ENCODE measurements at places on chromosomes 7 and 10.

DNA sequence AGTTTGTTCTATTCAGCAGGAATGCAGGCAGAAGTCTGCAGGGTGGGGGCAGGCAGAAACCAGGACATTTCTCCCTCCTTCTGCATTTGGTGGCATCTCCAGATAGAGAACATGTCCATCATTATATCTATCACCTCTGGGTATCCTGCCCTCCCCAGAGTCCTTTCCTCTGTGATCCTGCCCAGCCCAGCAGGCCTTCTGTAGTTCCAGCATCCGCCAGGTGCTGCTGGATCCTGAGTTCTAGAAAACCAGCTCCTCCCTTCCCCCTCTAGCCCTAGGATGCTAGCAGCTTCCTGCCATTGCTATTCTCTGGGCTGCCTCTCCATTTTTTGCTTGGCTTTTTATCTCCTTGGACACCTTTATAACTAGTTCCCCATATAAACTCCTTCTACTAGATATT, 180.3 kb downstream of the KCNMA1 start:
- peak; percentile 1 for DNase-seq

GRCh38 chr10:13795653-13796555, 209.1 kb downstream of the PRPF18 start:
- DNase-seq: no peak

- no peak for DNase-seq
These were observed 1193.0 kb upstream of the CELF2 start for GRCh38 chr10:9824631-9825071.

- DNase-seq: no peak
These were observed 409.4 kb downstream of the REEP3 start for GRCh38 chr10:63930584-63930983.

DNA sequence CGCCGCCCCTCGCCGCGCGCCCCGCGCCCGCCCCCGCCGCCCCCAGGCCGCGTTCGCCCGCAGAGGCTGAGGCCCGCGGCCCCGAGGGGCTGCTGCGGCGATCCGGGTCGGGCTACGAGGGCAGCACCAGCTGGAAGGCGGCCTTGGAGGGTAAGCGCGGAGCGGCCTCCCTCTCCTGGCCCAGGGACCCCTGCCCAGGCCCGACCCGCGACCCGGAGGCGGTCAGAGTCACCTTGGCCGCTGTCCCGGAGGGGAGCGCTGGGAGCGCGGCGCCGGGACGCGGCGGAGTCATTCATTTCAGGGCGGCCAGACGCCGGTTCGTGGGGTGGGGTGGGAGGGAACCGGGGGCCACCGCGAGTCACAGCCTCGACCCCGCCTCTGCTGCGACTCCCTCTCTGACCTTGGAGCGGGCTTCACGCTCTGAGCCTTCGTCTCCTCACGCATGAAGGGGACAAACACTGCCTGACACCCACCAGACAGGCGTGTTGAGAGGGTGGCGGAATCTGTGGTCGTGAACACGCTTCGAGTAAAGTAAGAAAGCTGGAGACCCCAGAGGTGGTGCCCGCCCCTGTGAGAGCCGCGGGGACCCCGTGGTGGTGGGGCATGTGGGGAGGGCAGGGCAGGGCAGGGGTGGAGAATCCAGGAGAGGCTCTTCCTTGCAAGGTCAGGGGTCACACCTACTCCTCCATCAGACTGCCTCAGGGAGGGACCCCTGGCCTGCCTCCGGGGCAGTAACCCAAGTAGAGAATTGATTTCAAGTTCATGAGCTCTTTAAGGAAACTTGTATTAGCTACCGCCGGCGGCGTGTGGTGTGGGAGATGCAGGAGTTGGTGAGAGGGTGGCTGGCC, 707 bp downstream of the CLEC2L start:
- no peak for DNase-seq

- DNase-seq: no peak
These were observed 35.9 kb downstream of the INSIG1 start for GRCh38 chr7:155333346-155334234.

DNA sequence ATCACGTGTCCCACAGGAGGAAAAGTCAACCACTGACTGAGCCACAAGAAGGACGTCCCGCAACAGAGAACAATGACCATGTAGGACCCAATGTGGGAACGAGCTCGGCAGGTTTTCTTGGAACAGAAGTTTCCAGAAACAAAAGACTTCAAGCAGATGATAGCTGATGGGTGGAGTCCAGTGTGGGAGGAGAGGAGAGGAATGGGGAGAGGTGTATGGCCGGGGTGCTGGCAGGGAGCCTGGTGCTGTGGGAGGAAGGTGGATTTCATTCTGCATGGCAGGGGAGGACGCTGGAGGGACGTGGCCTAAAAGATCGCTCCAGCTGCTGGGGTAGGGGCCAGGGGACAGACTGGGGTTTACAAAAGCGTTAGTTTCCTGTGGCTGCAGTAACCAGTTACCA, 48.5 kb upstream of the LMTK2 start:
- no peak for DNase-seq

- DNase-seq: no peak
These were observed 43.1 kb downstream of the BAIAP2L1 start for GRCh38 chr7:98357751-98358161.

DNA sequence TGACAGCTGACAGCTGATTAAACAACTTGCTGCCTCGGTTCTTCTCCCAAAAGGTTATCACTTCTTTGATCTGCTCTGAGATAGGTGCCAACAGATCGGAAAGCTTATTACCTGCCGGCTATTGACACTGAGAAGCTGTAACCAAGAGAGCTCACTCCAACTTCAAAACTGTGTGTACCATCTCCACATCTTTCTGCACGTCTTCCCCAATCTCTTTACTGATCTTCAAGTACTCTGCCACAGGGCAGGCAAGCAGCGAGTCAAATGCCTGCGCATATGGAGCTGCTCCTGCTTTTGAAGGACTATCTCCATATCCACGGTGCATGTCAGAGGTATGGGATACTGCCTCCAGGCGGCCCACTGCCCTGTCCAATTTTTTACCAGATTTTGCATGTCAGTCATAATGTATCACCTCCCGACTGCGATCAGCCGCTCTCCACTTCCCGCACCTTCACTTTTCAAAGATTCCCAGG, 352 bp upstream of the ZNF485 start:
- DNase-seq: no peak

GRCh38 chr7:128838981-128839731, 8.9 kb downstream of the FLNC start:
- no peak for DNase-seq
